ENCODE measurements at places on chromosomes 4 and X.

GRCh38 chrX:15683193-15683592 lies 18.6 kb upstream of the CLTRN start:
- no peak for DNase-seq

DNA sequence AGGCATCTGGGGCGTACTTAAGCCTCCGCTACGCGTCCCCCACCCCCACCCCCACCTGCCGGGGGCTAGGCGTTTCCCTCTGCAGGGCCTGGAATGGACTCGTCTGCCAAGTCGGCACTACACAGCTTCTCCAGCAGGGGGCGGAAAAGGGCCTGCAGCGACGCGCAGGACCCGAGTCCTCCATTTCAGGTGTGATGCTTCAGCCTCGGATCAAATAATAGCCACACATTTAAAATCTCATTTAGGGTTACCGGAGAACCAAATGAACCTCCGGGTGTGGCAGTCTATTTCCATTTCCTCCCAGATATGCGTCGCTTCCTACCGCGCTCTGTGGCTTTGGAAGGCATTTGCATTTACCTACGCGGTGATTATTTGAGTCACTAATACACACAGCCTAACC lies 2.9 kb downstream of the PAK3 start:
- peak; percentile 7 for DNase-seq

DNA sequence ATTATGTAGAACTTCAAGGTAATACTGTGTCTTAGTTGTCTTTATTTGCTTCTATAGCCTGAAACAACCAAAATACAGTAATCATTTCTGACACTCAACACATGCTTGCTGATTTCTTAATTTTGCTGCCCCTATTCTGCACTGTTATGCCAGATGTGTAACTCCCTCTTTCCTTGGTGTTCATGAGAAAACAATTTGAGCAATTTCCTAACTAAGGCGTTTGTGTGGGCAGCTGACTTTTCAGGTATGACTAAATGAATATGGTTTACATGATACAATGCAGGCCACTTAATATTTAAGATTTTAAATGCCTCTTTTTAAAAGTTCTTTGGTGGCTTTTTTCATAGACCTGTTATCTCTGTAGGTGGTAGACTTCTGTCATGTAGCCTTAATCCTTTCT lies 46.1 kb upstream of the CENPE start:
- DNase-seq = no peak

- no peak for DNase-seq
Observed at GRCh38 chr4:40829586-40829985, 79.8 kb downstream of the NSUN7 start.

DNA sequence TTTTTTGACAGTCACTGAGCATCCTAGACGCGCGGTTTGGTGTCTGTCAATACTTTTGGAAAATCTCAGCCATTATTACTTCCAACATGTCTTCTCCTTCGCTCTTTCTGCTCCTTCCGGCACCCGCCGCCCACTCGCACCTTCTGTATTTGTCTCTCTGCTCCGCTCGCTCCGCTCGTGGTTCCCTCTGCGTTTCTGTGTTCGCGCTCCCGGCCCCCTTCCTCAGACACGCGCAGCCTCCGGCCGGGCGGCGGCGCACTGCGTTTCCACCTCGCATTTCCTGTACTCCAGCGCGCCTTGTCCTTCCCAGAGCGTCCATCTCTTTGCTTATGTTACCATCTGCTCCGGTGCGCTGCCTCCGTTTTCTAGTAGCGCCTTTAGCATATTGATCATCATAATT lies 21.1 kb downstream of the PDE6B start:
- DNase-seq = no peak

- no peak for DNase-seq
Observed at GRCh38 chrX:50721764-50722521, 92.1 kb downstream of the SHROOM4 start.
